ENCODE measurements at places on chromosomes 2 and 18.

DNA sequence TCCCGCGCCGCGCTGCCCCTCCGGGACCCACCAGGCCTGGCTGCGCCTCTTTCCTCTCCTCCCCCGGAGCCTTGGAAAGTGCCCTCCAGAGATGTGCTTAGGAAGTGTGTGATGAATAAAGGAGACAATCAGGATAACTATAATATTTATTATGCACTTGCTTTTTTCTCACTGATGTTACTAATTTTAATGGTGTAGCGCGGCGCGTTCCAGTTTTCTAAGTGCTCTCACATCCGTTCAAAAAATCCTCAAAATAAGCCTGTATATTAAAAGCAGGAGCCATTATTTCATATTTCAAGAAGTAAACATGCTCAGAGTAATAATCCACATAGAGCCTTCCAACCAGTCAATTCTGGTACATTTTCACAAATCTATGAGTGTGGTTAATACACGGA lies 941 bp upstream of the MPPE1 start:
- DNase-seq, result no peak

DNA sequence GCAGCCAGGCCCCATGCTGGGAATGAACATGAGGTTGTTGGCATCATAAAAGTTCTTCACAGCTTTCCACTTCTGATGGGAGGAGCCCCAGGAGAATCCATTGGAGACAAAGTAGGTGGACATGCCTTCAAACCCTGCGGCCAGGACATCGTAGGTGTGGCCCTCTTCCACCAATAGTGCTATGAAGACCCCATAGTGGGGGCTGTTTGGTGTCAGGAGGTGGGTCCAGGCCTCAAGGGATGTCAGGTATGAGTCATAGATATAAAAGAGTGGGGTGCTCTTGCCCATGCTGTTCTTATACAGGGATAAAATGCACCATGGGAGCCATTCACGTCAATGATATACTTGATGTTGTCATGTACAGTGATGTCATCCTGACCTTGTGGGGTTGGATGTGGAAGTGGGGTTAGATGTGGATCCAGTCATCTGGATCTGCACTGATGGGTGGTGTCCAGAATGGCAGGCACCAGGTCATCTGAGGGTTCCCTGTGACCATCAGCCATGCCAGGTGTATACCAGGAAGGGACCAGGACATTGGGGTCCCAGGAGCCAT lies 22.1 kb upstream of the MCM6 start:
- no peak for DNase-seq

DNA sequence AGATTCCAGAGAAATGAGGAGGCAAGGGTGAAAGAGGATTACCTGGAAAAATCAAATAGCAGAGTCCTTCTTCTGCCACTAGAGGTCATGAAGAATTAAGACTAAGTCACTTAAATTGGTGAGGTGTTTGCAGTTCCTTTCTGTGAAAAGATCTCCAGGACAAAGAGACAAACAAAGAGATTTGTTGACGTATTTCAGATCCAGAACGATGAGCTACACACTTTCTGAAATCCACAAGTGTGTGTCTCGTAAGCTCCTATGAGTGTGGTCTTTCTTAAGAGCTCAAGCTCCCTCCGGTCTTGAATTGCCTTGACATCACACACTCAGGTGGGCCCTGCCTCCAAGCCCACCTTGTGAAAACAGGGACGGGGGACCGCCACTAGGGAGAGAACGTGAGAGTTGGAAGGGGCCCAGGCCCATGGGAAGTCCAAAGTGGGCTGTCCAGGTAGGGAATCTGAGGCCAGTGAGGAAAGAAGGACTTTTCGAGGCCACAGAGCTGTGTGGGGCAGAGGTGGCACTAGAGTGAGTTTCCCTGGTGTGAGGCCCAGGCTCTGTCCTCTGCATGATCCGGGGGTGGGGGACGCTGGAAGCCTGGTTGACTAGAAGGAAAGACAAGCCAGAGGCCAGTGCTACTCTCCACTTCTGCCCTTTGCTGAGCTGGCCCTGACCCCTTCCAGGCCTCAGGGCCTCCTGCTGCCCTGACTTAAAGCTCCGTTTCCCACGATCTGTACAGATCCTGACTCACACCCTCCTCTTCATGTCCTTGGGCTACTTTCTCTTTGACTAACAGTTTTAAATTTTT lies 168.1 kb upstream of the NCK2 start:
- no peak for DNase-seq

DNA sequence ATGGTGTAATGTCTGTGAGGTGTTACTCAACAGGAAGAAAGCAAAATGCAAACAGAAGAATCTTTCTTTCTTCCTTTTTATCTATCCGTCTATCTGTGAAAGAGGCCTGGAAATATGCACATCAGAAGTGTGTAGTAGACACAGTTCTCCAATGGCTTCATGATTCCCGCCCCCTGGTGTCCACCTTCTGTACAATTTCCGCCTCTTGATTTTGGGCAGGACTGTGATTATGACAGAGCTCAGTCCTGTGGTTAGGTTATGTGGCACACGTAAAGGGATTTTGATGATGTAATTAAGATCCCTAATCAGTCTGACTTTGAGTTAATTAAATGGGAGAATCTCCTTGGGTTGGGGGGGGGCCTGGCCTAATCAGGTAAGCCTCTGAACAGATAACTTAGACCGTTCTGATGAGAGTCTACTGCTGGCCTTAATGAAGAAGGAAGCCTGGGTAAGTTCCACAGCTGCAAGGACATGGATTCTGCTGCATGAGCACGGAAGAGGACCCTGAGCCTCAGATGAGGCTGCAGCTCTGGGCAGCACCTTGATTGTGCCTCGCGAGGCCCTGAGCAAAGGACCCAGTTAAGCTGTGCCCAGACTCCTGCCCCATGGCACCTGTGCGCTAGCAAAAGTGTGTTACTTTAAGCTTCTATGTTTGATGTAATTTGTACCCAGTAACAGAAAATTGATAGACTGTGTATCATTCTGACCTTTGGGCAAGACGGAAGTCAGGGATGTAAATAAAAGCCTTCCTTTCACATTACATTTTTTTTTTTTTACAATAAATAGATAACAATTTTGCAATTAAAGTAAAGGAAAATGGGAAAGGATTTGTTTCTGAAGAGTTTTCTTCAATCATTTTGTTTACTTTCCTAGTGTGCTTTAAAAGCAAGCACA lies 11.3 kb upstream of the KCNF1 start:
- no peak for DNase-seq

GRCh38 chr2:119982506-119982905 lies 30.4 kb upstream of the EPB41L5 start:
- no peak for DNase-seq

GRCh38 chr18:23693846-23694245 lies 4.6 kb downstream of the LAMA3 start:
- DNase-seq, result no peak

DNA sequence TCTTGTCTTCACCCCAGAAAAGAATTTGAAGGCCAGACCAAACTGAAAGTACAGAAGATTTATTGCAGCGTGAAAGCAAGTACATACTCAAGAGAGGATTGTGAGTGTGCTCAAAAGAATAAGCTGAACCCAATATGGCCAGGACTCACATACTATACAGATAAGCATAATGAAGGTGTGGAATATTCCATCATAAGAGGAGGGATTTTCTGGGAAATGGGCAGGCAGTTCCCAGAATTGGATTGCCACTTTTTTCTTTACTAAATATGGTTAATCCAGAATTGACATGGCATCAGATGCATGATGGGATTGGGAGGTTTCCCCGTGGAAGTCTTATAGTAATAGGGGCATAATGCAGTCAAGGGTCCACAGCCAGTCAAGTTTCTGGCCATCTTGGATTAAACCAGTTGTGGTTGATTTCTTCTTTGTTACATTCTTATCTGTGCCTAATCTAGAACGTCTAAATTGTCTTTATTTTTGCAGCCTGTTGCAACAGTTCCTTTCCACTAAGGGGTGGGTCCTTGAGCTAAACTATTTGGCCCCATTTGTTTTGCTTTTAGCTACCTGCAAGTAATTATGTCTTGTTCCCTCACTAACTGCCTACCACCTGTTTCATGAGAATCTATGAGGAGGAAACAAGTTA lies 9.0 kb downstream of the SP140L start:
- DNase-seq, result no peak

DNA sequence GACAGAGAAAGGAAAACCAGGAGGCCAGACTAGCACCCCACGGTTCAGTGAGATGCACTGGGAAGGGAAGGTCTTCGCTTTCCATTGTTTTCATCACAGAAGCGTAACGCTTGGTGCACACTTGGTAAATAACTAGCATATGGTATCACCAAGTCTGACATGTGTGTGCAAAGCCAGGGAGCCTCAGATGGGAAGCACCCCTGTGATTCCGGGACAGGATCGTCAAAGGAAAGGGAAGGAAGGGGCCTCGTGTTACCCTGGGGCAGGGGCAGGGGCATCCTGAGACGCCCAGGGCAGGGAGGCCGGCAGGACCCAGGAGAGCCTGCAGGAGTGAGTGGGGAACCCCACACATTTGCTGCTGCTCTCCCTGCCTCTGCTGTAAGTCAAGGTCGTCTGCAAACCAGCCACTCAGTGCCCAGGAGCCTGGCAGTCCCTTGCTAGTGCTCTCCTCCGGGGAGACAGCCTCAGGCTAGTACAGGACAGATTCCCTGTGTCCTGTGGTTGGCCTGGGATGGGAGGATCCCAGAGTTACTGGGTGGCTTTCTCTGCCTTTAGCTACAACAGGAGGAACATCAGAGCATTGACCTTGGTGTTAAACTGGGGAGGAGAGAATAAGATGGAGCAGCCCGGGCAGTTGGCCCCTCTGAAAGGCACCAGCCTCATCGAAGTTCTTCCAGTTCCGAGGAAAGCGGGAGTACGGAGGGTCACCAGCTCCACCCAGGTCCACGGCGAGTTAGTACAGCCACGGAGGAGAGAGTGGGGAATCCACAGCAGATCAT lies 192.5 kb downstream of the NDUFA10 start:
- no peak for DNase-seq

- DNase-seq, result no peak
Observed at GRCh38 chr18:38250971-38251370, 685.4 kb upstream of the CELF4 start.

DNA sequence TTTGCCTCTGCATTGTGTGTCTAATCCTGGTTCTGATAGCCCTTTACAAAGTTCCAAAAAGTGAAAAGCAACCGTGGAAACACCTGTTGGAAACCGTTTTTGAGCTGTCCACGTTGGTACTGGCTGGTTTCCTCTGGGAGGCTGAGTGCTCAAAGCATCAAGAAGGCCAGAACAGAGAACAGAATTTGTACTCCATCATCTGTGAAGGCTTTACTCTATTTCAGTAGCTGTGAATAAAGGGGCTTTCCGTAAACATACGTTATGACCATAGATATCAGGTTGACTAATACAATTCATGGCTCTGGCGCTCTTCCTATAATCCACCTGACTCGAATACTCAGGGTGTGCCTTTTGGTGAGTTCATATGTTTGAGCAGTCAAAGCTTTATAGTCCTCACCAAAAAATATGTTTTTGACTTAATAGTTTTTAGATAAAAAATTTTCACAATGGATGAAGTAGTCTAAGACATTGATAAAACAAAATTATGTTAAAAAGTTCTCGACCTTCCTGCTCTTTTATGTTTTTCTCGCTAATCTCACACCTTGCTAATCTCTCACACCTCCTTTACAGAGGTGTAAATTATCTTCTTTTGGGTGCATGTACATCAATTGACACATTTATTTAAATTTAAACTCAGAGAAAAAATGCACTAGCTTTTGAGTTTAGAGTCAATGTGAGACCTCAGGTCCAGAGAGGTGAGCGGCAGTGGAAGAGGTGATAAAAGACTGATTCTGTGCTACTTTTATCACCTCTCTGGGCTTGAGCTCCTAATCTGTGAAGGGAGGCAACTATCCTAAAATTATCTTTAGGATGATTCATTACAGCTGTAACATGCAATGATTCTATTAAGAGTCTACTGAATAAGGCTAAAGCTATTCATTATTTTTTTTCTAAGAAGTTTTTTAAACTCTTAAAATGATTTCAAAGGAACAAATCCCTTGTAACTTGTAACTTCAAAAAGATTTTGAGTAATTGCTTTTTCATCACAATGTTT lies 65.3 kb downstream of the CXCR4 start:
- no peak for DNase-seq

Measured in GM12891 (cell line).